ENCODE measurements at places on chromosomes 7 and 10.

DNA sequence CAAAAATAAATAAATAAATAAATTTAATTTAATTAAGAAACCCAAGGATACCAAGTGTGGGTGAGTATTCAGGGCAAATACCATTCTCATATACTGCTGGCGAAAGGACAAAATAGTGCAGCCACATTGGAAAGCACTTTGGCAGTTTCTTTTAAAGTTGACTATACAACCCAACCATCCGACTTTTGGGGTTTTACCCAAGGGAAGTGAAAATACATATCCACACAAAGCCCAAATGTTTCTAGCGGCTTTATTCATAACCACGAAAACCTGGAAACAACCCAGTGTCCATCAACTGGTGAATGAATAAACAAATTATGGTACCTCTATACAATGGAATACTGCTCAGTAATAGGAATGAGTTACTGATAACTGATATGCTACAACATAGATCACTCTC is 36.2 kb upstream of the OGDHL start:
- DNase-seq, result no peak

DNA sequence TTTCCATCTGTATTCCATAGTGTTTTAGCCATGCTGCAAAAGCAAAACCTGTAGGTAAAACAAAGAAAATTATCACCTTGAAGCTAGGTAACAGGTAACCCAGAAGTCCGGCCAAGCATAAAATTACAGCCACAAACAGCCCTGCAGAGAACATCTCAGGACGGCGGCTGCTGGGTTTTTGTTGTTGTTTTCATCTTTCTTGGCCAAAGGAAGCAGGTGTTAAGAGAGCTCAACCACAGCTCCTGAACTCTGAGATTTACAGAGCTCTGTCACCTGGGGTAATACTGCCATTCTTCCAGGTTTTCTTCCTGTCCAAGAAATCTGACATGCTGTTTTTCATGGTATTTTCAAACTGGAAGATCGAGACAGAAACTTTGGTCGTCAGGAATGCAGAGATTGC is 847 bp upstream of the SCIN start:
- DNase-seq, result no peak

GRCh38 chr7:30003098-30003497 is 13.5 kb upstream of the SCRN1 start:
- no peak for DNase-seq

GRCh38 chr7:47446871-47447466 is 134.9 kb downstream of the TNS3 start:
- no peak for DNase-seq

GRCh38 chr10:78378192-78378591 is 344.5 kb downstream of the RPS24 start:
- DNase-seq, result no peak
